Brain microvascular endothelial cell (primary cell): ENCODE measurements at places on chromosomes 11 and 22.

GRCh38 chr22:44120314-44120704 is 60.4 kb upstream of the PARVG start:
- no peak for DNase-seq

DNA sequence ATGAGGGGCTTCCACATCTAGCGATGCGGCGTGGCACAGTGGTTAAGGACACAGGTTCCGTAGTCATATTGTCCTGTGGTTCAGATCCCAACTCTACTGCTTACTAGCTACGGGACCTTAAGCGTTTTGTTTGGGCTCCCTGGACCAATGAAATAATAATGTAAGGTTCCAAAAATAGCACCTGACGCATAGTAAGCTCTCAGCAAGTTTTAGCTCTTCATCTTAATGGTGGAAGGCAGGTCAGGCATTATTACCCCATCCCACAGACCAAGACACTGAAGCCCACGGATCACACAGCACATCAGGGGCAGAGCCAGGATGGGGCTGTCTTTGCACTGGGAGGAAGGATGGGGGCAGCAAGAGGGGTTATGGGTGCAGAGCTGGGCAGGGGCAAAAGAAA is 13.0 kb downstream of the DNAJB13 start:
- DNase-seq: no peak

- DNase-seq: no peak
Observed at GRCh38 chr11:120182372-120182771, 28.5 kb upstream of the OAF start.

DNA sequence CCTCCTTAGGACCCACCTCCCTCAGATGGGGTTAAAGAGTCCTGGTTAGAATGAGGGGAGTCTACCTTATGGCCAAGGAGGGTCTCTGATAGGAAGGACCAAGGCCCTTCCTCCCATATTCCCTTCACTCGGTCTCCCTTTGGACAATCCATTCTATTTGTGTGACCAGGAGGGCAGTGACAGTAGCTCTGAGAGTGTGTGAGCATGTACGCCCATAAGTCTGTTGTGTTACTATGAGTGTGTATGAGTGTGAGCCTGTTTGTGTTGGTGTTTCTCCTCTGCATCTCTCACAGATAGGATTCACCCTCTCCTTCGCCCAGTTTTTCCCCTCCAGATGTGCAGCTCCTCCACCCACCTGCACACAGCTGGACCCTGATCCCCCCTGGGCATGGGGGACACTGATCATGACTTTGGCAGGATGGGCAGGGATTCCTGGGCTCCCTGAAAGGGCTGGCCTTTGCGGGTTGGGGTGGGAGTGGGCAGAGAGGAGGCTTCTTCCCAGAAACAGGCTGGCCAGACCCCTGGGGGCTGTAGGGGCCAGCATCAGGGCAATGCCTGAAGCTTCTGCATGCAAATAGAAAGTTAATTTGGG is 14.5 kb downstream of the PHLDB1 start:
- no peak for DNase-seq

DNA sequence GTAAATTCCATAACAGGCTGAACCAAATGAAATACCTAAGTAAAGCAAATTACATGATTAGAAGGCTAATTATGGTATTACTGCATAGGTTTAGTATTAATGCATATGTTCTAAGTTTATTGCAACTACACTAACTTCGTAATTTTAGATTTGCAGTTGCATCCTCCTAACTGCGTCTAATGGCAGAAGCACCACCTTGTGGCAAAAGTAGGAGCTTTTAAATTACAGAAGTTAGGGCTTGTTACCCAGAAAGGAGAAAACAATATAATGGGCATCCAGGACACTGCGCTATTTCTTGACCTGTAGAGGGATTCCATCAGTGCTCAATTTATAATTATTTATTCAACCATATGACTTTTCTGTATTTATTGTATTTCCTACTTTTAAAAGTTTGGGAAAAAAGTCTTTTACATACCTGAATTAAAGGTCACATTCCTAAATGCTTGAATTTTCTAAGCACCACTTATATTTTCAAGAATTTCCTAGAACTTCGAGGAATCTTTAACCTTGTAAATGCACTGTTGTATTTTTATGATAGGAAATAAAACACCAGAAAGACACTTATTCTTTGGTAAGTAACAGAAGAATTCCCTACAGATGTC is 16.3 kb upstream of the GPR83 start:
- DNase-seq: peak; percentile 24

DNA sequence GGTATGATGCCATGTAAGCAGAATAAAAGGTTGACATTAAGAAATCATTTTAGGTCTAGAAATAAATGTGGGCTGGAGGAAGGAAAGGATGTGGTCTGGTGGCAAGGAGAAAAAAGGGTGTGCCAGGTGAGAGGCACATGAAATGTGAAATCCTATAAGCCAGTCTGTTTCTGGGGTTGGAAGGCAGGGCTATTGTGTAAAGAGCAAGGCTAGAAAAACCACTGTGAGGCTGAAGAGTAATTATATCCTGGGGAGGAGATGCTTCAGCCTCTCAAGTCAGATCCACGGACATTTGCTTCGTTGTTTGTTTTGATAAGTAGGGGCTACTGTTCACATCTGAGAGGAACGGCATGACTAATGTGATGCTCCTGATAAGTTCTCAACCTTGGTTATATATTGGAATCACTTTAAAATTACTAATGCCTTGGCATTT is 77.5 kb upstream of the CTSC start:
- DNase-seq: peak; percentile 49

DNA sequence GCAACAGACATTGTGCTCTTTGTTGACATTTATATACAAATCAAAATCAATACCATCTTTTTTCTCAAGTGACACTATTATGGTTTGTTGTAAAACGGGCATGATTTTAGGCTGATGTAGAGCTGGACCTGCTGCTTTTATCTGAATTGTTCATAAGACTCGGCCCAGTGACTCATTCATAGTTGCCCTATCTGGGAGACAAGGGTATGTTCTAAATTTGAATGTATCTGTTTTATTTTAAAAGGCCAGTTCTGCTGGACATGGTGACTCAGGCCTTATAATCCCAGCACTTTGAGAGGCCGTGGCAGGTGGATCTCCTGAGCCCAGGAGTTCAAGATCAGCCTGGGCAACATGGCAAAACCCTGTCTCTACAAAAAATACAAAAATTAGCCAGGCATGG is 39.3 kb downstream of the CEP295 start:
- peak; percentile 40 for DNase-seq

DNA sequence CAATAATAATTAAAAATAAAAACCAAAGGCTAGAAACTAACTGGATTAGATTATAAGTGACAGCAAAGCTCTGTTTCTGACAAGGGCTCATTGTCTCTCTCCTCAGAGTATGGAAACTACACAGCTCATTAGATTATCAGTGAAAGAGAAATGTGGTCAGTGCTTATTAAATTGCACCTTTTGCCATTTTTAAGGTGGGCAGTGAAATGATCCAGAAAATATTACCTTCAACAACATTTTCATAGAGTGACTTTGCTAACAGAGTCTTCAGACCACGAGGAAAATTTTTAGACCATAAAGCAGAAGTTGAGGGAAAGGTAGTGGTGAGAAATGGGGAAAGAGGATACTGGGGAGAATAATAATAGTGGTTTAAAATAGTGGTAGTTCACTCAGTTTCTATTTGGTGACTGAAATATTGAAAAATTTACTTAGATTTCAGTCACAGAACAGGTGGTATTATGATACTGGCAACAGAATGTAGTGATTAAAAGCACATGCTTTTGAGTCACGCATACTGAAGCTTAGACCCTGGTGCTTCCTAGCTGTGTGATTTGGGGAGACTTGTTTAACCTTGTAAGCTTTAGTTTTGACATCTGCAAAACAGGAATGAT is 684.0 kb upstream of the CCDC90B start:
- DNase-seq: no peak

DNA sequence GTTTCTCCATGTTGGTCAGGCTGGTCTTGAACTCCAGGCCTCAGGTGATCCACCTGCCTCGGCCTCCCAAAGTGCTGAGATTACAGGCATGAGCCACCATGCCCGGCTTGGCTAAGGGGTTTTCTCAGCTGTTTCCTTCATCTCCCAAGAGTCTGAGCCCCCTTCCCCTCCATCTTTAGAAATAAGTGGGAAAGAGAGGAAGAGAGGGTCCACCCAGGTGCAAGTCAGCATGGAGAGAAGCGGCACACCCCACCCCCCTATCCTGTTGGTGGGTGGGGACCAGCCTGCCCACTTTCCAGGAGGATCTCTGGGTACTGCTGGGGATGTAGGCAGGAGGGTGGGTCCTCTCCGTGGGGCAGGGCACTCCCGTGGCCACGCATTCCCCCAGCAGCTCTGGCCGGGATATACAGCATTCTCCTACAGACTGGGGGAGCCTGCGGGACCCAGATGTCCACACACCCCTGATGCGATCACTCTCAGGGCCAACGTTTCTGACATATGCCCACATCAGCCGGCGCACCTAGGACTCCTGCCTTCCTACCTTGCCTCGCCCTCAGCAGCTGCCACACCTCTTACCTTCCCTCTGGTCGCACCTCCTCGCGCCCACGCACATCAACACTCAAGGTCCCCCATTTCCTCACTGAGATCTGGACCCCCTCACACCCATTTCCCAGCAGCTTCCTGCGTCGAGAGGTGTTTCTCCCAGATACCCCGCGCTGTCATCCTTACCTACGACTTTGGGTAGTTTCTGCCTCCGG is 8.9 kb downstream of the SCARF2 start:
- no peak for DNase-seq

DNA sequence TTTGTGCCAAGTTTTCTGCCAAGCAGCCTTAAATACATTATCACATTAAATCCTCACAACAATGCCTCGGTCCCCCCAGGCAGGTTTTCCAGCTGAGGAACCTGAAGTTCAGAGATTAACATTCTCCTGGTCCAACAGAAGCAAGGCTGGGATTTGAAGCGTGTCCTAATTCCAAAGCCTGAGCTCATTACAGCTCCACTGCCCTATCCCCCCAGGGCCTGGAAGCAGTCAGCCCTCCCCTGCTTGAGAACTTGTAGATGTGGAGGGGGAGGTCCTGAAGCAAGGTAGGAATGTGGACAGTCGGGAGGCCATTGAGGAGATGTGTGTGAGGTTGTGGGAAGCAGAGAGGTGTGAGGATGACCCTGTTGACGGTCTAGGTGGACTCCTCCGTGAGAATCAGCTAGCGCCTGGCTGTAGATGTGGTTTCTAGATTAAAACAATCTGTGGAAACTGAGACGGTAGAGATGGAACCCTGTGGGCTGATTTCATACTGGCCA is 8.1 kb downstream of the GRAMD1B start:
- DNase-seq: no peak

- DNase-seq: no peak
Observed at GRCh38 chr11:119727523-119728151, 1.4 kb downstream of the NECTIN1 start.

DNA sequence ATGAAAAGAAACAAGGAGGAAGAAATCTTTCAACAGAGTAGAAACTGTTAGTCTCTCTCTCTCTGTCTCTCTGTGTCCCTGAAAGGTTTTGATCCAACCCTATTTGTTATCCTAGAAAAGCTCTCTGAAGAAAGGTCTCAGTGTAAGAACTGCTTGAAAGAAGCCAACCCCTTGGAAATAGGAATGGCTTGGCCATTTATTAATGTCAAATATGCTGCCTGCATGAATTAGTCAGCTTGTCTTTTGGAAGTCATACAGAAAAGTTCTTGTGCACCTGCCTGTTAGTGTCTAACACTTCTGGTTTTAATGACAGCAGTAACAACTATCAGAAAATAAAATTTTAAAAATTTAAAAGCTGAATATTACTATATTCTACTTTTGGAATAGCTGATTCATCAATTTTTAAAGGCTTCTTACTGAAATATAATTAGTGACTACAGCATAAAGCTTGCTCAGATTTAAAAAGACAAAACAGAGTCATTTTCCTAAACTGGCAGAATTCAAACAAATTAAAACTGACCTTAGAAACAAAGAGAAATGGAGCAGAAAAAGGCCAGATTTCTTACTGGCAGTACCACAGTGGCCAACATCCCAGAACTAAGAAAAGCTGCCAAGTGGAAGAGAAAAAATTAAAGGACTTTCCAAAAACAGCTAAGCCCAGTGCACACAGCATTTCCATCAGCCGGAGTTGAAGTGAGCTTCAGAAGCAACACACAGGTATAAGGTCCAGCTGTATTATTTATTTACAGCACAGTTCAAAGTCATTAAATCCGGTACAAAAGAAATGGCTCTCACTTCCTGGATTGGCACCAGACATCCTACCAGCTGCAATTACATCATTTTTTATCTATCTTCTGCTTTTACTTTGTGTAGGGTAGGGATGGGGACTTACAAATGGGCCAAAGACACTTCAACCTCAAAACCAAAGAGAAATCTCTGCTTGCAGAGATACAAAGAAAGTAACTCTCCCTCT is 76.3 kb downstream of the PRCP start:
- DNase-seq: no peak

GRCh38 chr11:30282289-30282631 is 40.6 kb upstream of the ARL14EP start:
- DNase-seq: no peak

DNA sequence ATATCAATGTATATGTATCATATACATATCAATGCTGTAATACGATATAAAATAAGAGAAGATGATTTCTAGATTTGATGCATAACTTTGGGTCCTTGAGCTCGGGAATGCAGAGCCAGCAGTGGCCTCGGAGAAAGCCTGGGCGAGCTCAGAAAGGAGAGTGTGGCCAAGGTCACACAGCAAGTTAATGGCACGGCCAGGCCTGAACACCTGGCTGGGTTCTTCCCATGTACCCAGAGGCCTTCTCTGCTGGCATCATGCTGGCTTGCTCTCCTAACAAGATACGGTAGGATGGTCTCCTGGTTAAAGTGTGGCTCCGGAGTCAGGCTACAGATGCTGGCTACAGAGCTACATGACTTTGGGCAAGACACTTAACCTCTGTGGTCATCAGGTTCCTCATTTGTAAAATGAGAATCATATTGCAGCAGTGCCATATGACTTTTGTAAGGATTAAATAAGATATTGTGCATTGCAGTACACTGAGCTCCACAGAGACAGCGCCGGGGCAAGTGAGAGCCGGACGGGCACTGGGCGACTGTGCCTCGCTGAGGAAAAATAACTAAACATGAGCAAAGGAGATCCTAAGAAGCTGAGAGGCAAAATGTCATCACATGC is 29.9 kb downstream of the TPST2 start:
- DNase-seq: no peak

GRCh38 chr22:24155627-24156140 is 25.6 kb upstream of the SUSD2 start:
- DNase-seq: peak; percentile 25

DNA sequence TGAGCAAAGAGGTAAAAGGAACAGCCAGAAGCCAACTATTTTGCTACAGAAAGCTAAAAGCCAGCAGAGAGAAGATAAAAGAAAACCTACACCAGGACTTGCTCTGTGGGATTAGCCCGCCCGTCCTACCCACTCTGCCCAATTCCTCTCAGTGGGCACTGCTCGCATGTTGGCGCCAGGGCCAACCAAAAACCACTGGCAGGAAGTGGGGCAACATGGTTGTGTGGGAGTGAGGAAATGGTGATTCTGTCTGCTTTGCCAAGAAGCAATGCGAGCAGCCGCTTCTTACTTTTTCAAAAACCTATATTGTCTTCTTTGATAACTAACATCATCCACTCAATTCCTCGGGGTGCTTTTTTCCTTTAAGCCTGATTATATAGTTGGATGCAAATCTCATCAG is 14.2 kb upstream of the APOA1 start:
- DNase-seq: no peak
